ENCODE measurements at places on chromosomes 12 and 14. TPM values are rescaled to one million over a fixed set of nuclear protein-coding genes. Genes with fewer than 3 reads are reported as not detected.

KRT74 gene
- not detected for total RNA-seq

SOX5 gene
- total RNA-seq, result 0.28 TPM

LRRK2 gene
- total RNA-seq, result 2.0 TPM

KLHDC1 gene
- total RNA-seq, result 1.1 TPM

NTF3 gene
- total RNA-seq, result not detected

AGAP2 gene
- 0.09 TPM for total RNA-seq

LMBR1L gene
- 107 TPM for total RNA-seq

NPAS3 gene
- total RNA-seq, result 0.09 TPM

RTL1 gene
- total RNA-seq, result not detected

FOXG1 gene
- not detected for total RNA-seq

CCDC175 gene
- not detected for total RNA-seq
